Mesenteric fat pad (tissue), 1 donor: ENCODE measurements at places on chromosomes 6 and 20. TPM values are rescaled to one million over a fixed set of nuclear protein-coding genes. Genes with fewer than 3 reads are reported as not detected.
A peak's percentile ranks its signal among the peaks of the same experiment; 100 is the strongest.

The IL17F gene
- not detected for total RNA-seq

The TNFRSF6B gene
- 4.7 TPM for total RNA-seq

The HLA-DOB gene
- not detected for total RNA-seq

The MOG gene
- total RNA-seq = not detected

The CALHM6 gene
- 0.77 TPM for total RNA-seq

The AIF1 gene
- 60.1 TPM for total RNA-seq

The DOK5 gene
- total RNA-seq = 4.6 TPM

GRCh38 chr6:13877051-13877450 lies 47.7 kb upstream of the RNF182 start:
- DNase-seq = no peak

- DNase-seq = peak; percentile 79
Measured at GRCh38 chr6:35085359-35086281, 55.5 kb downstream of the TCP11 start.

GRCh38 chr6:166640342-166641043 lies 13.4 kb upstream of the RPS6KA2 start:
- DNase-seq = no peak

GRCh38 chr20:8837396-8837795 lies 231.5 kb upstream of the PLCB4 start:
- DNase-seq = no peak

DNA sequence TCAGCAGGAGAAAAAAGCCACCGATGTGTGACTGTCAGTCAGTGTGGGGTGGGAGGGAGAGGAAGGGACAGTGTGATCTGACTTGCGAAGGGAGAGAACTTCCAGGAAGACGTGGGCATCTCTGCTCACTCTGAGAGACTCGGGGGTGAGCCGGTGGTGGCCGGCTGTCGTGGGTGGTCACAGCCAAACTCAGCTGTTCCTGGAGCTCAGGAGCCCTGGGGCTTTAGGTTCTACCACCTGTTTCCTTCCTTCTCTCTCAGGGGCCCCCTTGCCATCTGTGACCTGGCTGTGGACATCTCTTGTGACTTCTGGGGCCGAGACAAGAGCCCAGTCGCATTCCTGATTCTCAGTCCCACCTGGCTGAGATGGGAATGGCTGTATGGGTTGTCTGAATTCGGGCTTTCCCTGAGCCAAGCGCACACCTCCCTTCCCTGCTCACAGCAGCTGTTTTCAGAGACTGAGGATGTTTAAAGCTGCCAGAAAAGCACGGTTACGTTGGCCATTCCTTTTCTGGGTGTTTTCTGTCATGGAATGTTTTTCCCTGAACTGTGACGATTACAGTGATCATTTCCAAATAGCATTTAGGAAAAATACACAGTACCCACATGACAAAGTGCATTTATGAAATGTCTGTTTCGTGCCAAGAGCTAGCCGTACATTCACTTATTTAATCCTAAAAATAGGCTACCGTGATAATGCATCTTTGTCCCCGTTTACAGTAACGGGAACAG lies 36.5 kb downstream of the SYNJ2 start:
- DNase-seq = no peak

DNA sequence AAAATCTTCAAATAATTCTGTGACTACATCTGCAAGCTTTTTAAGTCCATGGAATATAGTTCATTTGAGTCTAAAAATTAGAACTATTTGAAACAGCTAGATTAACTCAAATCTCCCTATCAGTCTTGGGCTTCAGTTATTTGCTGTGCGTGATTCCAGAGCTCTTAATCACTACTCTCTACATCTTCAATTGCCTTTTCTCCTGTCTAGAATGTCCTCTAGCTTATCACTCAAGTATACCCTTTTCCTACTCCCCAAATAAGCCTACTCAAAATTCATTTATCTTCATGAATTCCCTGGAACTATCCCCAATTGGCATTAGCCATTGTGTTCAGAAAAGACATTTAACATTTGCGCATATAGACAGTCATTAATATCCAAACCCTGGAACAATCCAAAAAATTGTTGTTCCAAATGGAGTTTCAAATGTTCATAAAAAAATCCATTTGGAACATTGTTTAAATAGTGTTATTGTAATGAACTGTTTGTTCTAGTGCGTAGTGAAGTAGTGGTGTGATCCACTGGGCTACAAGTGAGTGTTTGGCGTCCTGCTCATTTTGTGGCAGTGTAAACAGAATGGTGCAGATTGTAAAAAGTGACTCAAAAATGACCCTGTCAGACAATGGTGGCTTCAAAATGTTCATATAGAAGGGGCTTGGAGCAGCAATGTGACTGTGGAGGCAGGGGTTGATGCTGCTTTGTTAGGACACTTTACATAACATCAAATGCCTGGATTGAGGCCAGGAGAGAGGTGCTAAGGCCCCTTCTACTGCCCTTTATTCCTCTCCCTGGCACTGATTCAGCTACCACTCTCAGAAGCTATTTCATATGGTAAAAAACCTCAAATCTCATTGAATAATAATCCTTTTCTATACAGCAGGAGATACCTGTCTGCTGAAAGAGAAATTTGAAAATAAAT lies 122.3 kb downstream of the KIF6 start:
- no peak for DNase-seq

GRCh38 chr6:5730585-5731263 lies 276.0 kb downstream of the NRN1 start:
- no peak for DNase-seq

DNA sequence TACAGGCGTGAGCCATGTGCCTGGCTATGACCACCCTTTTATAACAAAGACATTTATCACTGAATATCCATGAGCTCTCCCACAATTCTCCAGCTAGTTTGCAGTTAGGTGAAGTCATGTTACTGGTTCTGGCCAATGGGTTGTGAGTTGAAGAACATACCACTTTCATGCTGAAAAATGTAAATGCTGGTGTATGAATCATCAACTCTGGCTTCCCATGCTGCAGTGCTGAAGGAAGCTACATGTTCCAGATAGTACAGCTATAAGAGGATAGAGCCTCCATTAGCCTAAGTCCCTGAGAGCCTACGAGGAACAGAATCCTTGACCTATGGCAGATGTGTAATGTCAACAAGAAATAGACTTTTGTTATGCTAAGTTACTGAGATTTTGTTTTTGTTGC lies 180.4 kb downstream of the BTBD9 start:
- no peak for DNase-seq

GRCh38 chr6:145841668-145842067 lies 27.1 kb upstream of the FBXO30 start:
- DNase-seq = no peak

DNA sequence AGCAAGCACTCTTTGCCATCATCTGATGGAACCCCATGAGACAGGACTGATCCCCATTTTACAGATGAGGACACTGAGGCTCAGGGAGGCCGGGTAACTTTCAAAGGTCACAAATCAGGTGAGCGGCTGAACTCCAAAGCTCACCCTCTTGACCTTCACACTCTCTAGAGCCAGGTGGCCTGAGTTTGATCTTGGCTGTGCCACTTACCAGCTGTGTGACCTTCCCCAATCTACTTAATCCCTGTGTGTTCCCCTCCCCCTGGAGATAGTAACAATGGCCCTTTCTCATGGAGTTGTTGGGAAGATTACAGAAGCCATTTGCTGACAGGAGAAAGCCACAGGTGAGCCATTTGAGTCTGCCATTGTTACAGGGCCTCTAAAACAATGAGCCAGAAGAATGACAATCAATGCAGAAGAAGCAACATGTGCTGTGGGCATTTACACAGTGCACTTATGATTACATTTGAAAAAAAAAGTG lies 34.5 kb downstream of the BMP7 start:
- no peak for DNase-seq
